ENCODE measurements at places on chromosomes 7 and 10.

DNA sequence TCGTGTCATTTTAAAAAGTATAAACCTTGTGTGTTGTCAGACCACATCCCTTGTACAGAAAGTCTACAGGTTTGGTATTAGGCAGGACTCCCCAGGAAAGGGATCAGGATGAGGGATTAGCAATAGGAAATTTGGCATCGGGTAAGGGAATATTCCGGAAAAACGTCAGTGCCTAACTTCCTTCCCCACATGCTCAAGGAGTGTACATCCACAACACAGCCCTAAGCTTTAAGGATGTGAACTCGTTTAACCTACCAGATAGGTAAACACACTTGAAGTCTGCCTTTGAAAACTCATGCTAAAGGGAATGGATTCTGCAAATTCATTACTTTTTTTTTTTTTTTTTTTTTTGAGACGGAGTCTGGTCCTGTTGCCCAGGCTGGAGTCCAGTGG is 194.9 kb downstream of the SKIDA1 start:
- DNase-seq: no peak

- DNase-seq: no peak
Observed at GRCh38 chr7:149063476-149063875, 27.0 kb downstream of the ZNF786 start.

DNA sequence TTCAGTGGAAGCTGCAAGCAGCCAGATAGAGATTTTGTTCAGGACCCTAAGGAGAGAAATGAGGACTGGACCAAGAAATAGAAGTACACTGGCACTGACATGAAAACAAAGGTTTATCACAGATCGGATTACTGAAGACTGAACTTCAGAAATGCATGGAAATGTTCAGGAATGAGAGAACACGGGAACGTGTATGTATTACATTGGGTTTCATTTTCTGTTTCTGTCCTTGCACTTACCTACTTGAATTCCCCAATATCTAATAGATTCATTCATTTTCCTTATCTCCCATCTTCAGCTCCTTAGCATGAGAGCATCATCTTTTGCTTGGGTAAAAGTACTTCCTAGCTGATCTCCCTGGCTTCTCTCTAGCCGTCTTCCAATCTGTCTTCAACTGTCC is 114.5 kb downstream of the CACNB2 start:
- DNase-seq: no peak

- DNase-seq: no peak
Observed at GRCh38 chr10:129922598-129923123, 41.4 kb downstream of the EBF3 start.

DNA sequence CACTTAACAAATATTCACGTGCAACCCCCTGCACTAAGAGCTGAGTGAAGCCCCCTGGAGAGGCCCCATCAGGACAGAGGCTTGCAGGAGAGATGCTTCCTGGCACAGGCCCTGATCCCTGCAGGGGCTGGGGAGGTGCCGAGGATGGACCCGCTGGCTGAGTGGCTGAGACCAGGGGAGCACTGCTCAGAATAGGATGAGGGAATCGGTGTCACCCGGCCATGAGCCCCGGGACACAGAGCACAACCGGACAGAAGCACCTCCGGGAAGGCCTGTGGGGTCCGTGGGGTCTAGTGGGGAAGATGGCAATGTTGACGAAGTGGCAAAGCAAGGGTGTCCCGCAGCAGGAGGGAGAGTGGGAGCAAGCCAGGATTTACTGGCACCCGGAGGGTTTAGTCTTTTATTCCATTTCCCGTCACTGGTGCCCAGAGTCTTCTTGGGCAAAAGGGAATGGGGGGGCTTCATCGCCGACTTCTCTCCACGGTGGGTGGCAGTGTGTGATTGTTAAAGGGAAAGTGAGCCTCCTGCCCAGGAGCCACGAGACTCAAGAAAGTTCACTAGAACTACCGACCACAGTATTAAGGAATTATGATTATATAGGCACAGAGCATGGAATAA is 140.7 kb downstream of the ADARB2 start:
- no peak for DNase-seq

DNA sequence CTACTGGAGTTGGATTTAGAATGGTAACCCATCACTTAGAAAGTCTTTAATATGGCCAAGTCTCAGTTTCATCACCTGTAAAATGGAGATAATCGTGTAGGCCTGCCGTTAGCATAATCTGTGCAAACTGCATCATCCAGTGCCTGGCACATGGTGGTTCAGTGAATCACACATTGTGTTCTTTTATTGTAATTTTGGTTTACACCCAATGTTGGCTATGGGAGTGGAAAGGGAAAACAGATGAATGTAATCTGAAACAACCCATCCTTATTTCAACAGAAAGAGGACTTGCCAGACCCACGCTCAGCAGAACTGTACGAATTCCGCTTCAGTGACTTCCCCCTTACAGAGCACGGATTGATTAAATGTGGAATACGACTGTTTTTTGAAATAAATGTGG is 27.5 kb downstream of the PDE6C start:
- no peak for DNase-seq

- no peak for DNase-seq
Observed at GRCh38 chr10:126147866-126148587, 240.2 kb downstream of the ADAM12 start.

GRCh38 chr7:31887006-31887405 is 183.2 kb downstream of the PDE1C start:
- DNase-seq: no peak

- no peak for DNase-seq
Observed at GRCh38 chr7:88664630-88665233, 94.8 kb upstream of the ZNF804B start.

- DNase-seq: no peak
Observed at GRCh38 chr10:71381611-71382010, 15.1 kb upstream of the CDH23 start.

DNA sequence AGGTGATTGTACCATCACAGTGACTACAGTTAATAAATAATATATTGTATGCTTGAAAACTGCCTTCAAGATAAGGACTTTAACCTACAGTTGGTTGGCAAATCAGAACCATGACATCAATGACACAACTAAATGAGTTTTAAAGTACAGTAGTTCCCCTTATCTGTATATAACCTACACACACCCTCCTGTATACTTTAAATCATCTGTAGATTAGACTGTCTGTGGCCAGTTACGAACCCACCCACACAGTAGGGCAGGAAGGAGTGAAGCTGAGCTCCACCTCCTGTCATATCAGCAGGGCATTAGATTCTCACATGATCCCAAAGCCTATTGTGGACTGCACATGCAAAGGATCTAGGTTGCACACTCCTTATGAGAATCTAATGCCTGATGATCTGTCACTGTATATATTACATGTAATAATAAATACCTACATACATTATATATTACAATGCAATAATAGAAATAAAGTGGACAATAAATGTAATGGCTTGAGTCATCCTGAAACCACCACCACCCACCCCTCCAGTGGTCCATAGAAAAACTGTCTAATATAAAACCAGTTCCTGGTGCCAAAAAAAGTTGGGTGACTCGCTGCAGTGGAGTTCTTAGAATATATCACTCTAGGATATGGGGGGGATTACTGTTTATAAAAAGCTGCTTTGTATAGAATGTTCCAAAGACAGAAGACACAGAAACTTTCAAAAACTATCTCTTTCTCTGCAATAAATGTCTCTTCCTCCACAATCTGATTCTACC is 5.6 kb downstream of the TPK1 start:
- DNase-seq: no peak

DNA sequence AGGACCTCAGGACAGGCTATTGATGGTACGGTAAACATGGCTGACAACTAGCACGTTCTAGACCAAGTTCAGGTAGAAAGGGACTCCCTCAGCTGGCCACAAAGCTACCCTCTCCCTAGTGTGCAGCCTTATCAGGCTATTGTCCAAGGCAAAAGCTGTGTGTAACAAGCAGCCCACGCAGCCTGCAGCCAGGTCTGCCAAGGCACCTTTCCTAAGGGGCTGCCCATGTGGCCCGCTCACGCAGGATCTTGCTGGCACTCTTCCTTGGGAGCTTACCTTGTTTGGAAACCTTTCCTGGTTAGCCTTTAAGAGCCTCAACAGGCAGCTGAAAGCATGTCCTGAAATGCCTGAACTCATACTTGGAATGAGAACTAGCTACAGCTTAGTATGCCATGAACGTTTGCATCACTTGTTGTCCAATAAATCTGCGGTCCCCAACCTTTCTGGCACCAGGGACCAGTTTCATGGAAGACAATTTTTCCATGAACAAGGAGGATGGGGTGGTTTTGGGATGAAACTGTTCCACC is 51.7 kb downstream of the SYPL1 start:
- DNase-seq: no peak

DNA sequence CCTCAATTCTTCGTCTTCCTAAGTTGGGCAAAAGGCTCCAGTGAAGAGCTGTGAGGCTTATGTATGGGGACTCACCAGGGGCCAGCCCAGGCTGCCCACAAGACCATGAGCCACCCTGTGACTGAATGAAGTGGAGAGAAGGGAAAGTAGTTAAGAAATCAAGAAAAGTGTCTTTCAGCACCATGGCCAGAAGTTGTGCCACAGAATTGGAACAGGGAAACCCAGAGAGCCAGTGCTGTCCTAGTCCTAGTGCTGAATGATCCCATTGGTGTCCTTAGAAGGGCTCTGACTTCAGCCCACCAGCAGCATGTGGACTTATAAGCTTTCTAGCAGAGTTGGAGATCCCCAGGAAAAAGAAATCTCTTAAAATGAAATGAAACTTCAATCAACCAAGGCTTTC is 37.0 kb upstream of the CCSER2 start:
- no peak for DNase-seq

- DNase-seq: no peak
Observed at GRCh38 chr10:110184398-110184797, 23.0 kb upstream of the MXI1 start.

DNA sequence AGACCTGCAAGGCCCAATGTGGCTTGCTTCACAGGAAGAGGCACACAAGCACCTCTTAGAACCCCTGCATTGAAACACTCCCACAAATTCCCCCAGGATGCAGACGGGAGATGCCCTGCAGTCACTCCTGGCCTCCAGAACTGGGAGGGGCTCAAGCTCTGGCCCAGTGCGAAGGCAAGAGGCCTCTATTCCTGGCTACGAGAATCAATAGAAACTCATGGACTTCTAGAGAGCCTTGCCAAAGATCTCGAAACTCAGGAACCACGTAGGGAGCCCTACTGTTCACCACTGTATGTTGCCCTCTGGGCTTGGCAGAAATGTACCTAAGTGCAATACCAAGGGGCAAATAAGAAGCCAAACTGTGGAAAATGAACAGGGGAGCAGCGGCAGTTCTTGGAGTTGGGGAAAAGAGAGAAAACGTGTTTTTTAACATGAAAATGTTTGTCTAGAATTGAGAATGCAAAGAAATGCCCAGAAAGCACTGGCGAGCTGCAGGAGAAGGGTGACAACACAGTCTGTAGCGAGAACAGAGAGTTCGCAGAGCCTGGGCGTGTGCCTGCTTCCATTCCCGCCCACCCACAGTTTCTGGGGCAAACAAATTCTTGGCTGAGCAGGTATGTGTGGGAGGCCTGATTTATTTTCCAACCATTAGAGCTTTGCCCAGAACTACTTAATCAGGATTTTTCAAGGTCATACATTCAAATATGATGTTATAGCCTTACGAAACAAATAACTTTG is 260.5 kb upstream of the KLF14 start:
- DNase-seq: no peak

- no peak for DNase-seq
Observed at GRCh38 chr10:104351919-104352318, 1.7 kb upstream of the CFAP58 start.

DNA sequence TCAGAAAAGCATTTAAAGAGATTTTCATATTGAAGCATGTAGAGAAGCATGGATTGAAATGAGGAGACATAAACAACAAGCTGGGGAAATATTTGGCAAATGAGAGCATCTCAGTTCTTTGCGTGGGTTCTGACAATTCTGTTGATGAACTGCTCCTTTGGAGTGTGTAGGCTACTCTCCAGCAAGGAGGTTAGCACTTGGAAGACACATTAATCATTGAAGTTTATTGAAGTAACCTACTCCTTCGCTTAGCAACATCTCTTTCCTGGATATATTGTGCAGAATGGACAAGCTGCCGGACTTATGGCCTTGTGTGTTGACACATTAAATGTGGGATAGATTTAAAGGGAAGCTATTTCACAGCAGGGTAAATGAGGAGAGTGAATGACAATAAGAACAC is 354.5 kb upstream of the VWC2 start:
- DNase-seq: no peak

GRCh38 chr7:55065511-55066229 is 46.9 kb downstream of the EGFR start:
- DNase-seq: no peak

GRCh38 chr7:22385326-22385725 is 28.4 kb upstream of the RAPGEF5 start:
- no peak for DNase-seq

DNA sequence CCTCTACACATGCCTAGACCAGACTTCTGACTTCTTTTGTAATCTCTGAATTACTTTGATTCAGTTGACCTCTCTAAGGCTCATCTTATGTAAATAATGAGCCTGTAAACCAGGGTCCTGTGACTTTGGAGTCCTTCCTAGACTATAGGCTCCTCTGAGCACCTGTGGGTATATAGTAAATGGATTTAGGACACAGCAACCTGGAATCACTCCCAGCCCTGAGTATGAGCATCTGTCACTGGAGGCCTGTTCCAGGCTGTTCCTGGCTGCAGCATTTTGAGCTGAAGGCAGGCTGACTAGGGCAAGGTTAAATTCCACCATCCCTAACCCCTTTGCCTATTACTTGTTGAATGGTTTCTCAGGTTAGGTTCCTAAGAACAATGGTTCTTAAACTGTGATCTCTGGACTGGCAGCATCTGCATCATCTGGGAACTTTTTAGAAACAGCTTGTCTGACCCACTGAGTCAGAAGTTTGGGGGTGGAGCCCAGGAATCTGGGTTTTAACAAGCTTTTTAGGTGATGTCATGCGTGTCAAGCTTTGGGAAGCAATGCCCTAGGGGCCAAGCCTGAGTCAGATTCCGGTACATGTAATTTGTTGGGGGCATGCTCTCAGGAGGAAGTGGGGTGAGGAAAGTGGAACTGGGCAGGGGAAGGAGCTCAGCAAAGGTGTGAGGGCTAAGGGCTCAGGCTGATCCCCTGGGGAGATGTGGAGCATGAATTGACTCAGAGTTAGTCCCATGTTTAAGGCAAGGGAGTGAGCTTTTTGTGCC is 28.2 kb downstream of the MINDY4 start:
- DNase-seq: peak; percentile 19

- peak; percentile 59 for DNase-seq
Observed at GRCh38 chr10:98028168-98028770, 2.2 kb downstream of the CRTAC1 start.

DNA sequence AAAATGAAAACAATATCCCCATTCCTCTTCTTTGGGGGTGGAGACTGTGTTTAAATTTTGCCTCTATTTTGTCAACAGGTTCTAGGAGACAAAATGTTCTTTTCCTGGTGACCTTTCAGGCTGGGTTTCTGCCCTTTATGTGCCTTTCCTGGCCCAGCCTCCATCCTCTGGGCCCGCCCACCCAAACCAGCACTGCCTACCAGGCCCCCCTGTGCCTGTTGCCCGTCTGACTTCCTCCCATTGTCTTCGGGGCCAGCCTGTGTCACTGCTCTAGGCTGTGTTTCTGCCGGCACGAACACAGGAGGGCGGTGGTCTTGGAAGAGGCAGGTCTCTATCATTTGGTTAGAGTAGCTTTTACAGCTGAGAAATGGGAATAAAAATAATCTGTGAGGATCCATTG is 13.9 kb downstream of the TSPAN14 start:
- DNase-seq: no peak

GRCh38 chr7:18495412-18496340 is at the start of gene HDAC9:
TSS of gene HDAC9 (plus strand) at chr7:18495749. CDS start at chr7:18496303, 554 bp downstream.
- no peak for DNase-seq

Data from NCI-H1694 treated with DMSO at 0.1 percent for 48 hours (cell line).